ENCODE measurements at places on chromosomes 1 and 21.
A peak's percentile ranks its signal among the peaks of the same experiment; 100 is the strongest.

DNA sequence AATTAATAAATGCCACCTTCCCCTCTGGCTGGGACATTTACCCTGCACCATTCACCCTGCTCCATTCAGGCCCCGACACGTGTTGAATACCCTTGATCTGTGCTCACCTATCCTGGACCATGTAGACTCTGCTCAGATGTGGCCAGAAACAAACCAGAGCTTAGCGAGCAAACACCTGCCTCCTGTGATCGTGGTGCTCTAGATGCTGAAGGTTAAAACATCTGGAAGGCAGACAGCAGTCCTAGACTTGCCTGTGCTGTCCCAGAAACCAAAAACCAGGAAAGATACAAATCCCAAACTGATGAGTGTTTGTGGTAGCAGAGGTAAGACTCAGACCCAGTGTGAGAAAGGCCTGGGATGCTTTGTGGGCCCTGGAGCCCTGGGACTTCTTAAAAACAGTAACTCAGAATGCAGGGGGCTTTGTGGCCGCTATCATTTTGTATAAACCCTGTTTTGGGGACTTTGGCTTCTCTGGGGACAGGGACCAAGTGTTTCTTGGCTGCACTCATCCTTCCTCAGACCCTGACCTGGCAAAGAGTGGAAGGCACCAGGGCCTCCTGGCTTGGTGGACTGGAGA, 99.6 kb downstream of the DMRTB1 start:
- no peak for DNase-seq

DNA sequence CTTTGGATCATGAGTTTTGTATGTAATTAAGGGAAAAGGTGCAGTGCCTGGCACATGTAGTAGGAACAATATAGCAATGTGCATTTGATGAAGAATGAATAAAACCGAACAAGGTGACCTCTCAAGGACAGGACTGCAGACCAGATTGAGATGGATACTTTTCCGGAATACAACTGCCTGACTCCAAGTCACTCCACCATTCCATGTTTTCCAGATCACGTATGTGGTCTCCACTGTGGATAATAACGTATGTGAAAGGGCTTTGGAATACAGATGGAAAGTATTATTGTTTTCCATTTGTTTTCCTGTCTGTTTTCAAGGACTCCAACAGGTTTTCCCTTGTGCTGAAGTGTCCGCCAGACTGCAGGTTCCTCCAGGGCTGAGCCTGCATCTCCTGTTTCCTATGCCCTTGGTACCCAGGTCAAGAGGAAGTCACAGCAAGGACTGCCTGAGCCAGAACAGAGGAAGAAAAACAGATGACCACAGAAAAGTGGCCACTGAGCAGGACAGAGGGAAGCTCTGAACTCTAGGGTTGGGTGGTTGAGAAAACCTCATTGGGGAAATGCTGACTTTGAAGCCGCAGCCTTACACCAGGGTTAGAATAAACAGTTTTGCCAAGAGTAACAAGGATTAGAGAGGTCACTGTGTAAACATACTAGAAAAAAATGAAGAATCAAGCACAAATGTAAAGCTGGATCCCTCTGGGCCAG, 4.0 kb downstream of the CFAP45 start:
- DNase-seq = no peak

DNA sequence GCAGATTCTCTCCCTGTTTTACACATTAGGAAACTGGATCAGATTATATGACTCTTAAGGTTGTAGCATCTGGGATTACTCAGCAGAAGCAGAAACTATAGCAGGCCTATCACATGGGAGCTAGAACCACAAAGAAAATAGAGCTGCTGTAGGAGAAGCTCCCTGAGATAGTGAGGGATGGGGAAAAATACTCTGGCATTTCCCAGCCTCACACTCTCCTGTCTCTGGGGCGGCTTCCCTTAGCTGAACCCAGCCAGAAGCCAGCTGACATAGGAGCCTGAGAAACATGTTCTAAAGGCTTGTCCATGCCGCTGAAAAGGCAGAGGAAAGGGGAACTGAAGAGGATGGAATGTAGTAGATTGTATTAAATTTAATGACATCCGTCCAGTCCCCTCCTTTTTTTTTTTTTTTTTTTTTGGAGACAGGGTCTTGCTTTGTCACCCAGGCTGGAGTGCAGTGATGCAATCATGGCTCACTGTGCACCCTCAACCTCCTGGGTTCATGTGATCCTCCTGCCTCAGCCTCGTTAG, 76.8 kb upstream of the DNAJC6 start:
- DNase-seq = no peak

GRCh38 chr1:209397371-209397770, 186.1 kb upstream of the CAMK1G start:
- no peak for DNase-seq

GRCh38 chr1:50978144-50978851, 8.3 kb downstream of the CDKN2C start:
- DNase-seq = peak; percentile 58

DNA sequence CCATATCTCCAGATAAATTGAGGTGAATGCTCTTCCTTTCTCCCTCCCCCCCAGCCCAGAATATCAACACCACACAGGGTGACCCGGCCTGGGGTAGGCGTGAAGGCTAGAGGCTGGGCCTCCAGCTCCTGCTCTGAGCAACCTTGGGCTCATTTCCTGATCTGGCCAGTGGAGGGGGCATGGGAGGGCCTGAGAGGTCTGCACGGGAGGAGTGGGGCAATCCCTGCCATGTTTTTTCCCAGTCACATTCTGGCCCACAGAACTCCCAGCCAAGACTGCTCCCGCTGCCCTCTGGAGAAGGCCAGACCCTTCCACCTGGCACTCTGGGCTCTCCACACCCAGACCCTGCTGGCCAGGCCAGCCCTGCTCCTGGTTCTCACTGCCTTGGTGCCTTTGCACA, 3.9 kb downstream of the CLDN19 start:
- DNase-seq = no peak

DNA sequence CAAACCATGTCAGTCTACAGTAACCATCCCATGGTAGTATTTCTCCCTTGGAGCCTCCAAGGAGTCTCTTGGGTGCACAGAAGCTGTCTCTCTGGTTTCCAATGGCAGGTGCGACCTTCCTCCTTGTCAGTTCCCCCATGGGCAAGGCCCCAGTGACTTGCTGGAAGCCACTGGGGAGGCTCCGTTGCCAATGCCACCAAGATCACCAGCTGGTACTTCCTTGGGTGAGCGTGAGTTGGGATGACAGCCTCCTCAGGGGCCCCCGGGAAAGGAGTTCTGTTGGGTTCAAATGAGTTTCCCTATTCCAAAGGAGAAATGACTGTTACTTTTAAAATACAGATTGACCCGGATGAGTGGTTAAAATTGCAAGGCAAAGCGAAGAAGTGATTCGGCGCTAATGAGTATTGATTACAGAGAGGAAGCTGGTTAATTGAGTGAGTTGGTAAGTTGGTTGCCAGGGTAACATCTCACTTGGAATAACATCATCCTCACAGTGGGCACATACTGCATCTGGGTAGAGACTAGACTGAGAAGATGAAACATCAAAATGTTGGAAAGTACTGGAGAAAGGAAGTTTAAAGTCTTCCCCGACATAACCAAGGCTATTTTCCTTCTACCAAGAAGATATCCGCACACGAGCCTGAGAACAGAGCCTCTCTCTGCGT, 53.0 kb upstream of the LAPTM5 start:
- no peak for DNase-seq

DNA sequence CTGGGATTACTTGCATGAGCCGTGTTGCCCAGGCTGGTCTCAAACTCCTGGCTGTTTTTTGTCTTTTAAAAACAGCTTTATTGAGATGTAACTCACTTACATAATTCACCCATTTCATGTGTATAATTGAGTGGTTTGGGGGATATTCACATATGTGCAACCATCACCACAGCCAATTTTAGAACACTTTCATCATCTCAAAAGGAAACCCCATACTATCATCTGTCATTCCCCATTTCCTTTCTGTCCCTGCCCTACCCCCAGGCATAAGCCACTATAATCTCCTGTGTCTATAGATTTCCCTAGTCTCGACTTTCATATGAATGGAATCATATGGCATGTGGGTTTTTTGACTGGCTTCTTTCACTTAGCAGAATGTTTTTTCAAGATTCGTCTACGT, 43.3 kb downstream of the GPR137B start:
- DNase-seq = no peak

DNA sequence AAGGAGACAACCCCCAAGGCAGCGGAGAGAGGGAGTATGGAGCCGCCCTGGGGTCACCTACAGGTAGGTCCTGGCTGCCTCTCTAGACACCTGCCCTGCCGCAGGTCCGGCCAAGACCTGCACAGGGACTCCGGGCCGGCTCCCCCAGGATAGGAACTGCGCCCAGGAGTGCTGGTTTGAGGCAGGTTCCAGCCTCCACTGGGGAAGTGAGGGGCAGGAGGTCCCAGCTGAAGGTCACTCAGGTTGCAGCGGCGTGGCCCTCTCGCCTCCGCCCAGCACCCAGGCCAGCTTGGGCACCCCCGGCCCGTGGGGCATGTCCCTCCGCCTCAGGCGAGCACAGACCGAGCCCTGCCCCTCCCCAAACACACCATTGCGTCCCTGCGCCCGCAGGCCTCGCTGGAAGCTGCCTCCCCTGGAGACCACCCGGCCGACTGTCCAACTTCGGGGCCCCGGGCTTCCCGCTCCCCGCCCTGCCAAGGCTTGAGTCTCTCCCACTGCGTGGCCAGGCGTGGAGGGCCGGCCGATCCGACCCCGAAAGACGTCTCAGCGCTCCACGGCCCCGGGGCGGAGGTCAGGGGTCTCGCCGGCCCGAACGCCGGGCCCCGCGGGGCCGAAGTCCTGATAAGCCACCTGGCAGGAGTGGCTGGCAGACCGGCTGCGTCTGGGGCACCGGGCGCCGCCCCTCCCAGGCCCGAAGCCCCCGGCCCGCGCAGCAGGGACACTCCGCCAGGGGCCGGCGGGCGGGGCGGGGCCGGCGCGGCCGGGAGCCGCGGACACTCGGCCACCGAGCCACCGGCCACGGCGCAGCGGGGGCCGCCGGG, 1.4 kb upstream of the SKI start:
- no peak for DNase-seq

DNA sequence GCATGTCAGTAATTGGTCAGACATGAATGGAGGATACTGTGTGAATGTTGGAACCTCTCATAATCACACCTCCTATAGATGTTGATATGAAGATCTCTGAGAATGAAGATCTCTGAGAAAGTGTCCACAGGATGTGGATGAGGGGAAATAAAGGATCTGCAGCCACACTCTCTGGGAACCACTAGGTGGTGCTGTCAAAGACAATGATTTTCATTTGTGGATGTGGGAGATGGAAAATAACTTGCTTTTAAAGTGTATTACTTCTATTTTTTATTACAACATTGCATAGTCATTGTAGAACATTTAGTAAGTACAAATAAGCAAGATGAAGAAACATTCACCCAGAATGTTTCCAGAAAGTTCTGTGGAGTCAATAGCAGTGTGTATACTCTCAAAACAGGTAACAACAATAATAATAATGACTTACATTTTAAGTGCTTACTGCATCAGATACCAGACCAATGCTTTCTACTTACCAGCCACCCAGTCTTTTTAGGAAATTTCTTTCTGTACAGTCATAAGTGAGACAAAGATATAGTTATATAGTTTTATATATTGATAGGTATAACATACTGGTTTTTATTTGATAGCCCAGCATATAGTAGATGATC, 128.2 kb downstream of the ATG4C start:
- no peak for DNase-seq

DNA sequence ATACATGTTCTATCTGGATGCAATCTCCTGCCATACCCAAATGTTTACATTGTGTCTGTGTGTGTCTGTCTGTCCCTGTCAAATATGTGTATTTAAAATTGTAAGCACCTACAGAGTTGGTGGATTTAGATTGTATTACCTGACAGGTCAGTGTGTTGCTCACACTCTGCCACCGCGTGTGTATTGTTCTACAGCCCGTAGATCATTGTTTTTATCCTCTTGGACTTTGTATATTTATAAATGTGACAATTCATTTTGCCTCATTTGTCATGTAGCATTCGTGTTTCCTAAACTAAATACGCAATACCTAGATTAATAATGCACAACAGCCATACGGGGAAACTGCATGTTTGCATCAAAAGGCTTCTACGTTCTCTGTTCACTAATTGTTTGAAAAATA, 634 bp downstream of the ALG14 start:
- no peak for DNase-seq

- DNase-seq = no peak
Observed at GRCh38 chr21:30990514-30991262, 47.6 kb downstream of the KRTAP19-8 start.

- no peak for DNase-seq
Observed at GRCh38 chr1:10495952-10496351, 21.2 kb downstream of the PEX14 start.

- DNase-seq = no peak
Observed at GRCh38 chr1:168518813-168519212, 25.0 kb downstream of the XCL2 start.

DNA sequence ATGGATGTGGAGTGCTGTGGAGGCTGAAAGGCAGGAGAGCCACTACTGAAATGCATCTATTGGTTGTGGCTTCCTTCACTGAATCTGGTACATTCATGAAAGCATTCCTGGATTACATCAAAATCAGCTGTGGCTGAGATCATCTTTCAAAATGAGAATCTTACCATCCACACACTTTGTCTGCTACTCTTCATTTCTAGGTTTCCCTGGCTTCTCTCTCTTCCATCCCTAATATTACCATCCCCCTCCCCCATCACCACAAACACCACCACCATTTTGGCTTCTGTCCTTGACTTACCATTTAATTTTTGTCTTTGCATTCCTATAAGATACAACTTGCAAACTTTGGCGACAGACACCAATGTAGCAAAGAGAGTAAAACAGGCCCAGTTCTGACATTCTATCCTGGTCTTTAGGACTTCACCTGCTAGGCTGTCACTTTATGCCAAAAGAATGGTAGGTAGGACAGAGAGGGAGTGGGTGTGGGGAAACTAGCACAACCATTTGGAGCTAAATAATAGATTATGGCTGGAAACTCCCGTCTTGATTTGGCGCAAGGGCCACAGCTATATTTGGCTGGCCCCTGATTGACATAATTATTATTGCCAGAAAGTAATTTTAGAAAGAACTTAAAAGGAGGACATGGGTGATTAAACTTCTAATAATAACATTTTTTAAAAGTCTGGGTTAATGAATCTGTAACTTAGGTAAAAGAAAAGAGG, 15.1 kb upstream of the DUSP10 start:
- DNase-seq = no peak

GRCh38 chr1:40794974-40795715, 11.6 kb downstream of the KCNQ4 start:
- no peak for DNase-seq

- no peak for DNase-seq
Observed at GRCh38 chr1:157597959-157598667, at the start of gene FCRL4. Gene FCRL4 (minus strand): TSS chr1:157598085. CDS start chr1:157597944, 141 bp downstream.

DNA sequence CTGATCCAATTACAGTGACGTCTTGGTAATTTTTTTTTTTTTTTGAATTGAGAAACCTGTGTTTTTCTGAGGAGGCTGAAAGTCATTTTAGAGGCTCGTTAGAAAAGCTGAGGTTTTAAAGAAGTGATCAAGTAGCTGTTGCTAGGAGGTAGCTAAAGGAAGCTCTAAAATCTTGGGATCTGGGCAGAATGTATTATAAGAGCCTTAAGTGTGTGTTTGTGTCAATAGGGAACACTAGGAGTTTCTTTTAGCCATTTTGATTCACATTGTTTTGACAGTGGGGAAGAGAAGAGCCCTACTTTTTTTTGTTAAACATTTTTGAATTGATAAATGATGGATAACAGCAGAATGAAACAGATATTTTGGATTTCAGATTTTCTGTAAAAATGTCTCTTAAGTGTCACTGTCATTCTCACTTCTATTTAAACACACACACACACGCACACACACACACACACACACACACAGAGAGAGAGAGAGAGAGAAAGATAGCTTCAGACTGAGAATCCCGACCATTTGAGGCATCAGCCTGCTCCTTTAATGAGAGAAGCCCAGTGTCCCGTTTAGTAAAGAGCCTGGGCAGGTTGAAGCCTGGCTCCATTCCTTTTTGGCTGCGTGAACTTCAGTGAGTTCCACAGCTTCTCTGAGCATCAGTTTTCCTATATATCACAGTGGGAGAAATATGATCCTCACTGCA, 79.1 kb upstream of the GPR88 start:
- no peak for DNase-seq

Data from DMS153 (cell line).